Femur (tissue), 1 donor: ENCODE measurements at places on chromosomes 16 and 17.

DNA sequence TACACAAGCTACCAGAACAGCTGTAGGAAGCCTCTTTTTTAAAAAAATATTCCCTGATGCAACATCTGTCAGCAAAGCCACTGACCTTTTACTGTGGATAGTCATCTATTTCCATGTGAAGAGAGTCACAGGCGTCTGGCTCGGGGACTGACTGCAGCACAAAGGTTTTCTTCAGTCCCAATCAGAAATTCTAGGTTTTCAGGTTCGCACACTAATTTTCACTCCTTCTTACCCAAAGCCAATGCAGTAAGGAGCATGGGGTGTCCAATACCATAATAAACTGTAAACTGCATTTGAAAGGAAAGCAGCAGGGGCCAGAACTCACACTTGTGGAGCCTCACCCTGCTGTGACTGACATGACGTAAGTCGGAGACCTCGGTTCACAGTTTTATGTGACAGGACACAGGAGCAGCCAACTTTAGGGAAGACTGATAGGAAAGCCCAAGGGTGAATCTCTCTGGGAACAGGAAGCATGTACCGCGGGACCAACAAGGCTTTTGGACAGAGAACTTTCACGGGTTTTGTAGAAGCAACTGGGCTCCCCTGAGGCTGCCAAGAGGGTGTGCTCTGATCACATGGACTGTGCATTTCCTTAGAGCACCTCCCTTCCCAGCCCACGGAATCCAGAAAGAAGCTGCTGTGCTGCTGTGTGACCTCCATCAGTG, 9.1 kb upstream of the TMEM100 start:
- DNase-seq = peak; percentile 59

DNA sequence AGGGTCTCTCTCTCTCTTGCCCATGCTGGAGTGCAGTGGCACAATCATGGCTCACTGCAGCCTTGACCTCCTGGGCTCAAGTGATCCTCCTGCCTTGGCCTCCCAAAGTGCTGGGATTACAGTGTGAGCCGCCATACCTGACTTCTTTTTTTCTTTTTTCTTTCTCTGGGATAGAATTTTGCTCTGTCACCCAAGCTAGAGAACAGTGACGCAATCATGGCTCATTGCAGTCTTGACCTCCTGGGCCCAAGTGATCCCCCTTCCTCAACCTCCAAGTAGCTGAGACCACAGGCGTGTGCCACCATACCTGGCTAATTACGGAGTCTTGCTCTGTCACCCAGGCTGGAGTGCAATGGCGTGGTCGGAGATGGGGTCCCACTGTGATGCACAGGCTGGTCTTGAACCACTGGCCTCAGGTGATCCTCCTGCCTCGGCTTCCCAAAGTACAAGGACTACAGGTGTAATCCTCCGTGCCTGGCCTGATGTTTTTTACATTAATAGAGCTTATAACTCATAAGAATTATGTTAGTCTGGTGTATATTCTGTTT, 76.5 kb downstream of the BCAS3 start:
- DNase-seq = no peak

GRCh38 chr17:37743612-37743874, 1.3 kb downstream of the HNF1B start:
- DNase-seq = no peak

DNA sequence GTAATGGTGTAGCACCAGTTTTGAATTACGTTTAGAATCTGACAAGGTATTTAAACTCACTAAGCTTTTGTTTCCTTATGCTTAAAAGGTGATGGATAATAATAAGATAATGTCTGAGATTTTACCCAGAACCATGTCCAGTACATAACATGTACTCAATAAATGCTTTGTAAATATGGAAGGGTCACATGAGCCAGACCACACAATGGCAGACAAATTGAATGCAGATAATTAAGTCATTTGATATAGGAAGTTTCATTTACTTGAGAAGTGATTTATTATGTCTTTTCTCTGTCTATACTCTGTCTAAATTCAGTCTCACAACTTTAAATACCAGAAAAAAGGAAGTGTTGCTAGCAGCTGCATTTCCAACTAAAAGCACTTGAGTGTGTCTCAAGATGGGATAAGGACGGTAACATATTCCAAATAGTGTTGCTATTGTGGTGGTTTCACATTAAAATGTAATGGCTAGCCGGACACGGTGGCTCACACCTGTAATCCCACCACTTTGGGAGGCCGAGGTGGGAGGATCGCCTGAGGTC, 52.5 kb upstream of the DHX40 start:
- DNase-seq = no peak

GRCh38 chr16:73323880-73324279, 276.0 kb upstream of the ZFHX3 start:
- DNase-seq = no peak

- no peak for DNase-seq
Measured at GRCh38 chr17:62826956-62827355, 18.8 kb upstream of the MARCHF10 start.

- DNase-seq = no peak
Measured at GRCh38 chr16:13427943-13428342, 492.0 kb upstream of the ERCC4 start.

GRCh38 chr17:64134216-64134970, 4.4 kb upstream of the ERN1 start:
- DNase-seq = no peak

DNA sequence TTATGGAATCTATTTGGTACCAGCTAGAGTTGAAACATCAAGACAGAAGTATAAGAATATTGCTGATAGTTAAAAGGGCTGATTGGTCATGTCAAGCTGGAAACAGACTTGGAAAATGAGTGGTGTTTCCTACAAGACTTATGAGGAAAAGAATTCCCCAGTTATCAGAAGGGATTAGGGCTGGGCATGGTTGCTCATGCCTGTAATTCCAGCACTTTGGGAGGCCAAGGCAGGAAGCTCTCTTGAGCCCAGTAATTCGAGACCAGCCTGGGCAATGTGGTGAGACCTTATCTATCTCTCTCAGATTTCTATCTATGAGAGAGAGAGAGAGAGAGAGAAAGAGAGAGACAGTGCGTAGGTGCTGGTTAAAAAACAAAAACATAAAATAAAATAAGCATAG, 139.5 kb upstream of the PMFBP1 start:
- no peak for DNase-seq

GRCh38 chr17:36930583-36930900, 6.7 kb upstream of the LHX1 start:
- DNase-seq = no peak

DNA sequence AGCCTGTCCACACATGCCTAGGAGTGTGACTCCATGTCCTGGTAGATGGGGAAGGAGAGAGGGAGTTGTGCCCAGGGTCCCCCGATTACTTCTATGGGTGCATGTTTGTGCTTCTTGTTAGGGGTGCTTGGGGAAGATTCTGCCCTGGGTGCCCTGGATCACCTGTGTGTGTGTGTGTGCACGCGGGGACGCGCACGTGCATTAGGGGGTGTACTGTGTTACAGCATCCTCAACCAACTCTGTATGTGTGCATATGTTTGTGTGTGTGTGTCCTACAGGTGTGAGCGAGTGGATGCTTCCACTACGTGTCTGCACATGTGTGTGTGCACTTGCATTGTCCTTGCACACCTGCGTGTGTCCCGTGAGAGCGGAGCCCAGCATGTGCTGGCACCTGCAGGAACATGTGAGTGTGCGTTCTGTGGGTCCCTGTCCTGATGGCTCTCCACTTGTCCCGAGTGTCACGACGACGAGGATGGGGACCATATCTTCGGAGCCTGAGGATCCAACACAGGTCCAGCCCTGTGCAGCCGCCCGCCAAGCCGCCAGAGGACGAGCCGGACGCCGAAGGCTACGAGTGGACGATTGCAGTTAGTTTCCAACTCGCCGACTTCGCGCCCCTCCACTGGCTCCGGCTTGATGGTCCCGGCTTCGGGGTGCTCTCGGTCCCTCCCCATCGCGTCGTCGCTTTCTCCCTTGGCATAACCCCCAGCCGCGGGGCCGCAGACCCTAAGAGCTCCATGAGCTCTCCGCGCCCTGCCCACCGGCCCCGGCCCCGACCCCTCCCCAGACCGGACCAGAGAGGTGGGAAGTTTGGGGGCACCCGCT, 6.0 kb upstream of the TBC1D3B start:
- DNase-seq = no peak

DNA sequence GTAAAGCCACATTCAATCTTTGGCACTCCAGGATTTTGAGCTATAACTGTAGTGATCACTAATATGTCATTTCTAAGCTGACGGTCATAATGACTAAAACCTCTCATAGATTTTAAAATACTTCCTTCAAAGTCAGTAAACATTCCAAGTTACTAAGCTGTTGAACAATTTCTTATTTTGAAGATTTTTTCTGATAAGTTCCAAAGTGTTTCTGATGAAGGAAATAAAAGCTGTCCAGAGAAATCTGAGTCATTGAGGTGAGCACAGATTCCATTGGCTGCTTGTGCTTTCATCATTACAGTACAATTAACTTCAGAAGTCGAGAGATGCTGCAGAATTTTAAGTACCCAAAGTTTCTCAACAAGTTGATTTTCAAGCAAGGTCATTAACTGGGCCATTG, 23.9 kb downstream of the NLRC5 start:
- DNase-seq = no peak

GRCh38 chr17:57295526-57296023, 39.3 kb downstream of the MSI2 start:
- no peak for DNase-seq

- no peak for DNase-seq
Measured at GRCh38 chr17:51507444-51507843, 247.1 kb downstream of the UTP18 start.

- no peak for DNase-seq
Measured at GRCh38 chr17:49638818-49639217, 39.1 kb downstream of the SPOP start.

- no peak for DNase-seq
Measured at GRCh38 chr17:48994549-48995303, 2.5 kb upstream of the IGF2BP1 start.

GRCh38 chr16:10556236-10556635, 24.2 kb downstream of the EMP2 start:
- DNase-seq = no peak

- no peak for DNase-seq
Measured at GRCh38 chr17:78355045-78355641, 4.7 kb downstream of the SOCS3 start.
